ENCODE measurements at places on chromosomes 6 and 20. TPM values are rescaled to one million over a fixed set of nuclear protein-coding genes. Genes with fewer than 3 reads are reported as not detected.

The BCAS1 gene
- 0.76 TPM for total RNA-seq

The FOXC1 gene
- 1.0 TPM for total RNA-seq

- no peak for DNase-seq
Observed at GRCh38 chr6:147003186-147003585, 201.0 kb upstream of the STXBP5 start.

DNA sequence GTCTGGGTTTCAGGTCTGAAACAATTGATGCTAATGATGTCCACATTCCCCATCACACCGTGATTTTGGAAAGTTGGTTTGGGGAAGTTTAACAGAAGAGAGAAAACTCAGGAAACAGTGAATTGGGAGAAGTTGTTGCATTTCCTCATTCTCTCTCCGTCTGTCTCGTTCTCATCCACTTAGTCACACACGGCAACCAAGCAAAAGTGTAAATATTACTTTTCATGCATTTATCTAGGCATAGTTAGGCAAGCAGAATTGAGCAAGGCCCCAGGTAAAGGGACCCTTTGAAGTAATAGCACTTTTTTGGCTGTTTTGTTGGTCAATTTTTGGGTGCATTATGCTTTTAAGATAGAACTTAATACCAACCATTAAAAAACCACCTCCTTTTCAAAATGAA lies 137.0 kb upstream of the SULF2 start:
- no peak for DNase-seq

DNA sequence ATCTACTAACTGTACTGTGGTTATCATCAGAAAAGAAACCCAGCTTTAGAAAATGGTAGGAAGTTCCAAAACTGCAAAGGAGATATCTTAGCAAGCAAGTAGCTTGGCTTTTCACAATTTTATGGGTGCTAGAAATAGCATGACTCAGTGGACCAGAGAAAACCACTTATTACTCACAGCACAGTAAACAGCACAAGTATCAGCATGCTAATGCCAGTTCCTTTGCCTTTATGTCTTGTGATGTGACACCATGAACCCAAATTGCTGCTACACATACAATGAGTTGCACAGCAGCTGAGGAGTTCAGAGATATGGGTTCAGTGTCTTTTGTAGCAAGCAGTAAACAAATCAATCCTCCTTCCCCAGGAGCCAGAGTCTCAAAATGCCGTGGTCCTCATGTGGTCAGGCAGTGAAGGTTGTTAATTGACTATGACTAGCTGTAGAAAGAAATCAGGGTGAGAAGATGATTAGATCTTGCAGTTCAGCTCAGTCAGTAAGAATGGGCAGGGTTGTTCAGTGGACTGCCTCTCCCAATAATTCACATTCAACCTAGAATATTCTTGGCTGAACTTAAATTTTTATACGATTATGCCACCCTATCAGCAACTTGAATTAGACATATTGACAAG lies 73.3 kb downstream of the OPRM1 start:
- DNase-seq, result no peak

Data from upper lobe of left lung (tissue), 6 donors.